ENCODE measurements at places on chromosomes 13 and 19.

DNA sequence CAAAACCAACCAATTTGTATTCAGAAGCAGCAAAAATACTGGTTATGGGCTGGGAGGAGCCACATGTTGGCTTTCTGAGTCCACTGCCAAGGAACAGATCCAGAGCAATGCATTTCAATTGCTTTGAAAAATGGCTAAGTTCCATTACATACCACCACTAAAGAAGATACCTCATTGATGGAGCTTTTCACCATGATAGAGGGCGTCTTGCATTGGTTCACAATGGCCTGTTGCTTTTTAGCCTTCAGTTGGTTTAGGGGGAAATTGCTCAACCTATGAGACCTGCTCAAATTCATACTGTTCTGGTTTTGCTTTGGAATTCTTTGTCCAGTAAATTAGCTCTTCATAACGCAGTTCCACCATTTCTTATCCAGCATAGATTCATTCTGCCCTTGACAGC, 21.2 kb upstream of the CPB2 start:
- DNase-seq = no peak

- DNase-seq = no peak
These were observed at the start of gene KCNN1 for GRCh38 chr19:17966550-17967256. Gene KCNN1 (plus strand): TSS chr19:17967107. CDS start chr19:17973889, 6,782 bp downstream.

GRCh38 chr19:58513213-58513693, 1.5 kb upstream of the SLC27A5 start:
- DNase-seq = no peak

DNA sequence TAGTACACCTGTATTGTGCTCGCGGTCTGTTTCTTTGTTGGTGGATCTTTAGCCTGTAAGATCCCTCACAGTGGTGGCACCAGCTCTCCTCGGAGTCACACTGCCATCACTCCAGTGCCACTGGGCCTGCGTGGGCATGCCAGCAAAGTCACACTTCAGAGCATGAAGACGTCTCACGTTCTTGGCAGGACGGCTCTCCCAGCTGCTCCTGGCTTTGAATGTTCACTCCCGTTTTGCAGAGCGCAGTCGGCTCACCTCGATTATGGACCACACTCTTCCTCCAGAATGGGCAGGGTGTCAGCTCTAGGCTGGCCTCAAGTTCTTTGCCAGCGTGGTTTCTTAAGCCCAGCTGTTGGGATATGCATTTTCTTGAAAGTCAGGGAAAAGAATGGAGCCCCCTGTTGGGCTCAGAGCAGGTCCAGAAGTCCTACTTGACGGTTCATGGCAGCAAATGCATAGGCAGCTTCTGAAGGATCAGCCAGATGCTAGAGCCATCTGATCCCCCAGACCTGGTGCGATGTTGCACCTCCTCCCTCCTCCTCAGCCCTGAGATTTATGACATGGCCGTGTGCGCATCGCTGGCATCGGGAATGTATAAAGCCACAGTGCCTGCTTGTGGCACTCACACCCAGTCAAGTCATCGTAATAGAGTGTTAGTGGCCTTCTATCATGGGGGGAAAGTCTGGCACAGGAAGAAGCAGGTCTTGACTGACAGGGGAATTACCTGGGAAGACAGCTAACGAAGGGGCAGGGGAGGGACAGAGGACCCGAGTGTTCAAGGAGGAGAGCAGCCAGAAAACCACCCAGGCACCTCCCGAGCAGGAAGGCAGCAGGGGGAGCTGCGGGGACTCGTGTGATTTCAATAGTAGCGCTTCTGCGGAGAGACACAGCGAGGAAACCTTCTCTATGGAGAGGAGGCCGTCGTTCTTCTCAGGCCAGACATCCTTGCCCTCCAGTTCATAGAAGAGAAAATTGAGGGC, 40.2 kb upstream of the NPAS1 start:
- no peak for DNase-seq

GRCh38 chr13:25371875-25372283, at the start of gene ATP8A2:
Gene ATP8A2 (plus strand): TSS chr13:25371974. CDS start chr13:25372213, 239 bp downstream.
- DNase-seq = no peak

- DNase-seq = no peak
These were observed 44.1 kb upstream of the UBE2L5 start for GRCh38 chr13:30378191-30378590.

GRCh38 chr13:73657821-73658540, 476.2 kb downstream of the KLF12 start:
- DNase-seq = no peak

DNA sequence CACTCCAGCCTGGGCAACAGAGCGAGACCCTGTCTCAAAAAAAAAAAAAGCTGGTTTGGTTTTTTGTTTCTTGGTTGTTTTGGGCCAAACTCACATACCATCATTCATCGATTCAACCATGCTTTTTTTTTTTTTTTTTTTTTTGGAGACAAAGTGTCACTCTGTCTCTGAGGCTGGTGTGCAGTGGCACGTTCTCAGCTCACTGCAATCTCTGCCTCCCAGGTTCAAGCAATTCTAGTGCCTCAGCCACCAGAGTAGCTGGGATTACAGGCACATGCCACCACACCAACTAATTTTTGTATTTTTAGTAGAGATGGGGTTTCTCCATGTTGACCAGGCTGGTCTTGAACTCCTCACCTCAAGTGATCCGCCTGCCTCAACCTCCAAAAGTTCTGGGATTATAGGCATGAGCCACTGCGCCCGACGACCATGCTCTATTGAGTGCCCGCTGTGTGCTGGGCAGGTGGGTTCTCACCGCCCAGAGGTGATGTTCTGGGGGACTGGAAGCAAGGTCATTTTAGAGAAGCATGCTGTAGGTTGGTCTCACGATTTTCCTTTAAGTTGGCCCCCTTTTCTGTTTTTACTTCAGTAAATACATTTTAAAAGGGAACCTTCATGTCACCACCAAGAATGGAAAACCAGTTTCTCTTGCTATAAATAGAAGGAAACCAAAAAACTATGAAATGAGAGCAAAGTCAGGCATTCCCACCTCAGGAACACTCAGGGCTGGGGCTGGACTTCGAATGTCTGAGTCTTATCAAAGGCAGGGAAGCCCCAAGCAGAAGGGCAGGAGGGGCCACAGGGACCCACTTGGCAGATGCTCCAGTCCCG, 8.3 kb upstream of the JUND start:
- no peak for DNase-seq

DNA sequence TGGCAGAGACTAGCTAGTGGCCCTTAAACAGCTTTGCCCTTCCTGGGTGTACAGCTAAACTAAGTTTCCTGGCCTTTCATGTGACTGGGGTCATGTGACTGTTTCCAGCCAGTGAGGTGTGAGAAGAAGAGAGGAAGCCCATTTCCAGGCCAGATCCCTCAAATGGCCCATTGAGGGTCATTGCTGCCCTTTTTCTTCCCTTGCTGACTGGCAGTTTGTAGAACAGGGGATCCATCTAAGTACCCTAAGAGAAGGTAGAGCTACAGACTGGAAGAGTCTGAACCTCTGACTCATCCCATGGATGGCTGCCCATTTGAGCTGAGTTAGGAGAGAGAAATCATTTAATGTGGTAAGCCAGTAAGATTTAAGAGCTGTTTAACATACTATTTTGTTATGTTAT, 2.8 kb downstream of the SWSAP1 start:
- no peak for DNase-seq

- DNase-seq = no peak
These were observed 28.2 kb upstream of the TMEM255B start for GRCh38 chr13:113730831-113731191.

DNA sequence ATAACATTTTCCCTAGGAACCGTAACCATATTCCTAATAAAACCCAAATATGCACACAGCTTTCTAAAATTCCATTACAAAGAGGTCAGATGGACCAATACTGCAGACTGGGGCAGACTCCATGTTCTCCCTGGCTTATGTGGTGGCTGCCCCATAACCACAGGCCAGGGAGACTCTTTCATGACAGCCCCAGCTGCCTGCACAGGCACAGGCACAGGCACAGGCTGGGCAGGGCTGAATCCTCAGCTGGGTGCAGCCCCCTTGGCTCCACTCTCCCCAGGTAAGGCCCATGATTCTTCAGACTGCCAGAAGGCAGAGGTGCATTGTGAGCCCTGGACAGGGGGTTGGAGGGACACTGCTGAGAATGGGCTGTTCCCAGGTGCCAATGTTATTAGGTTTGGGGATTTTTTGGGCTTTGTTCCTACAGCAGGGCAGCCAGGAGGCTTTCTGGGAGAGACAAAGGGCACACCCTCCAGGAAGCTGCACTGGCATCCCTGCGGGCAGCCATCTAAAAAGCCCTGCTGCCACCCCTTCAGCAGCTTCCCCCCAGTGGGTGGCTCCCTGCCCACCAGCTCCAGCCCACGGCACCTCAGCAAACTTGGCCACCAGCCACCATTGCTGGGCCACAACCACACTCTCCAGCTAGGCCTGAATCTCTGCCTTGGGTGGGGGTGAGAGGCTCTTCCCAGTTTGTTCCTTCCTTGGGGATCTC, 20.0 kb downstream of the DOCK9 start:
- no peak for DNase-seq

GRCh38 chr13:111905609-111905945, 161.4 kb upstream of the SOX1 start:
- no peak for DNase-seq

DNA sequence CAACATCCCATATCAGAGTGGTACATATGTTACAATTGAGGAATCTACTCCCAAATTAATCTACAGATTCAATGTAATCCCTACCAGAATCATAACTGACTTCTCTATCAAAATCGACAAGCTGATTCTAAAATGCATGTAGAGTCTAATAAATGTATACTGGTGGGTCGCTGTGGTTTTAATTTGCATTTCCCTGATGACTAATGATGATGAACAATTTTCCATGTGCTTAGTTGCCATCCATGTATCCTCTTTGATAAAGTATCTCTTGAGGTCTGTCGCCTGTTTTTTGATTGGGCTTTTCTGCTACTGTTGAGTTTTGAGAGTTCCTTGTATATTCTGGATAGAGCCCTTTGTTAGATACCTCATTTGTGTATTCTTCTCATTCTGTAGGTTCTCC, 43.8 kb downstream of the KLF12 start:
- no peak for DNase-seq

- DNase-seq = no peak
These were observed 31.2 kb downstream of the GADD45B start for GRCh38 chr19:2507109-2507508.

GRCh38 chr13:95898256-95898655, 154.9 kb downstream of the UGGT2 start:
- no peak for DNase-seq

DNA sequence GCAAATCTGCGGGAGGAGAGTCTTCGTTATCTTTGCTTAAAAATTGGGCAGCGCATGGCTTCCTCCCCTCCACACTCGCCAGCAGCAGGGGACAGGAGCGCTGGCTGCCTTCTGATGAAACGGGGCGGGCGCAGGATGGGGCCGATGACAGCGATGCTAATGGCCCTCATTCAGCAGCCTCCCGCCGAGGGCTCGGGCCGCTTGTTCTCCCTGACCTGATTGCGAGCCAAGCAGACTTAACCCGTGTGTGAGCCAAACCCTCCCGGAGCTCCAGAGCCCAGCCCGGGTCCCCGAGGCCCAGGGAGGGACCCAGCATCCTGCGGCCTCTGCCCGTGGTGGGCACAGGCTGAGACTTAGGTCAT, 90.3 kb downstream of the KDM4B start:
- DNase-seq = no peak

- no peak for DNase-seq
These were observed 1.8 kb downstream of the MYBPC2 start for GRCh38 chr19:50434525-50434924.

GRCh38 chr19:13652810-13653590, 111.3 kb upstream of the MRI1 start:
- DNase-seq = no peak

DNA sequence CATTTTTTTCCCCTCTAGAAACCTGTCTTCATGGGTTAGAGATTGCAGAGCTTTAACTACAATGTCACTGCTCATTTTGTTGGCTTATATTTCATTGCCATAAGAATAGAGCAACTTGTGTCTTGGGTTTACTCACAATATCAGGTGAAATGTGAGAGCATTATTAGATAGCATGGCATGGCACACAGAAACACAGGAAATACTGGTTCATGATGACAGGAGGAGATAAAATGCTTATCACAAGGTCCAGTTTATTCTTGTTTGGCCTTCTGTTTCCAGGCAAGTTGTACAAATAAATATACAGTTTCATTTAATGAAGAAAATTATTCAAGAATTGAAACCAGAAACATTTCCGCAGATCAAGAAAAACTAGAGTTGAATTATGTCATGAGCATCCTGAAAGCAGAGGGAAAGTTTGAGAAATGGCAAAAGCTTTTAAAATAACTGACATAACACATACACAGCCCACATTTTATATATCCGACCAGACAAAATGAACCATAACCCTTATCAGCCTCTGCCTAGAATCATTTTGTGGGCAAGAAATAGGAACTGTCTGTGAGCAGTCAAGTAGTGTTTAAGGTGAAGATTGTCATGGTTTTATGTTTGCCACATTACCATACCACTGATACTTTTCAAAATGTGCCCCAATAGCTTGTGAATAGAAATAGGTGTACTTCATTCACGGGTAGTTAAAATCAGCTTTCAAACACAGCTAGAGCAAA, 297.9 kb upstream of the ARGLU1 start:
- no peak for DNase-seq

DNA sequence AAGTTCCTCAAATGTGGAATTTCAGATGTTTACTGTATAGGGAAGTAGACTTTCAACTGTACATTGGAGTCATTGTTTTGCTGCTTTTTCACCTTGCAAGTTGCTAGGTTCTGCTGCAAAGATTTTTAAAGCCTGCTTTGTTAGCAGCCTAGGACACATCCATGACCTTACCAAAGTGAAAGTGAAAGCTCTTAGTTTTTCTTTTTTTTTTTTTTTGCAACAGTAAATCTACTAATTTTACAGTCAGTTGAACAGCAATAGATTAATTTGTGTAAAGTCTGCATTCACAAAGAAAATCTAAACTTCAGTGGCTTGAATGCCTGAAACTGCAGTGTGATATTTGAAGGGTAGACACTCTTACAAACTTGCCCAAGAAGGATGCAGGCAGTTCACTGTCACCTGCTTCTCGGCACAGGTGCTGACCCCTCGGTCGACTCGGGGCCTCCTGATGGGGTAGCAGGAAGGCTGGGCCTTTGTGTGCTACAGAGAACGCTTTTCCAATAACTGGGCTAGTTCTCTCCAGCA, 5.0 kb upstream of the MTIF3 start:
- no peak for DNase-seq

DNA sequence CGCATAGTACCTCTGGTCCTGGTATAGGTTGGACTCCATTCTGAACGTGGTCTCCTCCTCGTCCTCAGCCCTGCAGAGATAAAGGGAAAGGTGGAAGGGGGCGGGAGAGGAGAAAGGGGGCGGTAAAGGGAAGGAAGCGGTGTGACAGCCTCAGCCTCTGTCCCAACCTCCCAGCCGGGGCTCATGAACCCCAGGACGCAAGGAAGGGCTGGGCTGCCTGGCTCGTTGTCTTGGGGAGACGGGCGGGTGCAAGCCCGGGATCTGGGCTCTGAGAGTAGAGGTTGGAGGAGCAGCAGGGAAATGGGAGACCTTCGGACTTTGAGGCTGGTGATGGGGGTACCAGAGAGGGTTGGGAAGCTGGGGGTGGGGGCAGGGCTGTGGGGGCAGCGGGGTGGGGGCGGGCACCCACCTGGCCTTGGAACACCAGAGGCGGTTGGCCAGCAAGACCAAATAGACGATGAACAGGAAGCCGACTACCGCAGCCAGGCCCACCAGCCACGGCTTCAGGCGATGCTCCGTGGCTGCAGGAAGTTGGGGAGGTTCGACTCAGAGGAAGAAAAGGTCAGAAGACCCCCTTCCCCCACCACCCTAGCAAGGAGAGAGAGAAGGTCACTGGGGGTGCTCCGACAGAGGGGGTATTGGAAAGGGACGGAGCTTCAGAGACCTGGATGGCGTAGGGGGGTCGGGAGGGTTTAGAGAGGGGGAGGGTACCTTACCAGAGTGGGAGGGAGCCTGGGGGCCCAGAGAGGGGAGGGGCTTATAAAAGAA, 1.7 kb downstream of the SMIM24 start:
- no peak for DNase-seq

All from activated T-cell treated with anti-CD3 and anti-CD28 coated beads for 4 hours (primary cell).